Type B pancreatic cell (in vitro differentiated cells): ENCODE measurements at places on chromosomes 6 and 20. TPM values are rescaled to one million over a fixed set of nuclear protein-coding genes. Genes with fewer than 3 reads are reported as not detected.

ADGB gene
- total RNA-seq = 0.31 TPM in 1 of 2 replicates, not detected in the other

DNA sequence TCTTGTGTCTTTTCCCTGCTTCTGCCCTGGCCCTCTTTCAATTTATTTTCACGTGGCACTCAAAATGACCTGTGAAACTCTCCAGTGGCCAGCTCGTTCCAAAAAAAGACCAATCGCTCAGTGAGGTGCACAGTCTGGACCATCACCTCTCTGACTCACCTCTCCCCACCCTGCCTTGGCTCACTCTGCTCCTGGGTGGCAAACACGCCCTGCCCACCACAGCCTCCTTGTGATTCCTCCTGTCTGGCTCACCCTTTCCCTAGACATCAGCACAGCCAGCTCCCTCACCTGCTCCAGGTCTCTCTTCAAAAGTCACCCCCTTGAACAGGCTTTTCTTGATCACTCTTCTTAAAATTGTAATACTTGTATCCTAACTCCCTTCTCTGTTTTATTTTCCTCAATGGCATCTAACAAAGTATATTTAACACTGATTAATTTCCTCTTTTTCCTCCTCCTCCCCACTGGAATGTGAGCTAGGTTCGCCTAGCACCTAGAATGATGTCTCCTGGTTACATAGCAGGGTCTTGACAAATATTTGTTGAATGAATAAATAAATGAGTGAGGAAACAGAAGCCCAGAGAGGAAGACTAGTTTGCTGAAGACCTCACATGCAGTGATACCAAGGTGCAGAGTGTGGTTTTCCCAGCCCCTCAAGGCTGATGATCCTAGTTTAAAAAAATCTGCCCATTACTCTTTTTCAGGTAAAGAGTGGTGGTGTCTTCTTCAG lies 109.0 kb downstream of the GJA10 start:
- DNase-seq = no peak

DNA sequence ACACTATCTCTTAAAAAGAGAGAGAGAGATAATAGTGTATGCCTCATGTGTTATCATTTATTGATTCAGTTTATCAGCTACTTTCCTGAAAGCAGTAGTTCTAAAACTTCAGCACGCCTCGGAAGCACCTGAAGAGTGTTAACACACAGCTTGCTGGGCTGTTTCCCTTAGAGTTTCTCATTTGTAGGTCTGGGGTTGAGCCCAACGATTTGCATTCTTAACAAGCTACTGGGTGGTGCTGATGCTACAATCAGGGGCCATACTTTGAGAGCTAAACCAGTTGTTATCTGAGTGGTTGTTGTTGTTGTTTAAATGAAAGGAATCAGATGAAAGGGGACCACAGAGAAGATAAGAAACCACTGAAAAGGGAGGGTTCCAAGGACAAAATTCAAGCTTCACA lies 32.6 kb downstream of the SIM1 start:
- no peak for DNase-seq

GRCh38 chr6:11331111-11331510 lies 98.6 kb upstream of the NEDD9 start:
- no peak for DNase-seq

- DNase-seq = no peak
These were observed 396.1 kb downstream of the PLCB1 start for GRCh38 chr20:8527998-8528723.

OR2H1 gene
- not detected in 2 replicates for total RNA-seq

DNA sequence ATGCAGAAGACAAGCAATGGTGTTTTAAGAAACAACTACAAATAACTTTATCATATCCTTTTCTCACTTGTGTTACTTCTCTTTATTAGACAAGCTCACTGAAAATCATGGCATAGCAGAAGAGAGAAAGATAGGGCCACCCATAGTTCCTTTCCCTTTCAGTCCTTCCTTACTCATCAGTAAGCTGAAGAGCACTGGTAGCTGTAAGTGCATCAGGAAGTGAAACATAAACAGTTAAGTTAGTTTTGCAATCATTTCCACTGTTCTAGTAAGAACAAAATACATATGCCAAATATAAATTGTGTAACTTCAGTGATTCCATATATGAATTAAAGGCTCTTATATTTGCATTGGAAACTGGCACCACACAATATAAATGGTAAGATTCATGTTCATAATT lies 220.1 kb downstream of the HACE1 start:
- no peak for DNase-seq

- no peak for DNase-seq
These were observed 6.0 kb downstream of the C2 start for GRCh38 chr6:31933537-31933936.

DNA sequence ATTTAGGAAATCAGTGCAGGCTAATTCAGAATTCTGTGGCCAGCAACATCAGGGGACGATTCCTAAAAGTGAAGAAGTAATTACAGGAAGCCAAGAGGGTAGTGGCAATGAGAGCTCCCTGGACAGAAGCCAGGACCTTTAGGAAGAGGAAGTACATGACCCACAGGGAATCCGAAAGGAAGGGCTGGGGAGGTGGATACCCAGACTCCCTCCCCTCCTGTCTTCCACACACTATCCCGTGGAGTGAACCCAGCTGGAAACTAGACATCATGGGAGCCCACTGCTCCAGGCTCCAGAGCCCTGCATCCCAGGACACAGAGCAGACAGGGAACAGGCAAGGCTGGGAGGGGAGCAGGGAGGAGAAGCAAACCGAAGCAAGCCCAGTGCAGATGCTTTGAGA lies 83.0 kb downstream of the SNX5 start:
- DNase-seq = no peak

HRH3 gene
- 0.24 and 0.53 TPM in 2 replicates for total RNA-seq

C6orf132 gene
- total RNA-seq = 22.9 and 56.4 TPM in 2 replicates

DNA sequence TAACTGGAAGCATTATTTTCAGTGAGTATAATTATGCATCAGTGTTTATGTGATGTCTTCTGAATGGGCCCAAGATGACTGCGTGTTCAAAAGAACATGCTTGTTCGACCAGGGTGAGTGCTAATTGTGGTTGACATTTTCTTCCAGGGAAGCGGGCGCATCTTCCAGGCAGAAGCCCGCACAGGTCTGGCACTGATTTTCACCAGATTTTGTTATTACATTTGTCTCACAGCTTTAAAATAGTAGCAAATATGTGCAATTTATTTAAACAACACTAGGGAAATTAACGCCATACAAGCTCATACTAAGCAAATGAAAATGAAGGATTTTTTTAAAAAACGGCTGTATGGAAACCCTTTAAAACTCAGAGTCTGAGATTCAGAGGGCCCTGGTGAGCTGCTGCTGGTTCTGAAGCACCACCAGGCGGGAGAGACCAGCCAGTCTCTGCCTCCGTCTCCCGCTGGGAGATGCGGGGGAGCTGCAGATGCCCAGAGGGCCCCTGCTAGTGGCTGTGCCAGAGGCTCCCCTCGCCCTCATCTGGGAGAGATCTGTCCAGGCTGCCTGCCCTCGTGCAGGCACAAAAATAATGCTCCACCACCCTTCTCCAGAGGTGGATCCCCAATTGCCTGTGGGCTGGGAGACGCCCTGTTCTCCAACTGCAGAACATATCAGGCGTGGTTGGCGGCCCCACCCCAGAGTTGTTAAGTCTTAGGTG lies 297.0 kb downstream of the TAF4 start:
- DNase-seq = no peak

DNA sequence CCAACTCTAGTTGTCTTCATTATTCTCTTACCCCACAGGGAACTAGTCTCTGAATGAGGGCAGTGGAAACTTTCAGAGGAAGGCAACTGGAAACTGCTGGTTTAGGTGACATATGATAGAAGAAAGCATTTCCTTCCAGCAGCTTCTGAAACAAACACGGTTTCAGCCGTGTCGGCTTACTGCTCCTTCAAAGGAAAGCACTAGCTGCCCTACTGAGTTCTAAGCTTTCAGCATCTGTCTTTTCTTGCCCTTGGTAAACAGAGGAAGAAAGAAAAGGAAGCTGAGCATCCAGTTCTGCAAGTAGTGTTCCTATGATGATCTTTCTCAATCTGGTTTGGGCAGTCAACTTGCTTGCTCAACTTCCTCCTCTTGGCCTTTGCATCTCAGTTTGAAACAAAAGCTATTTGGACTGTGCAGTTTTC lies 117.5 kb upstream of the CEP85L start:
- DNase-seq = no peak

GRCh38 chr6:28462401-28462800 lies 19.1 kb upstream of the ZSCAN23 start:
- DNase-seq = no peak

GRCh38 chr20:64176551-64176950 lies 12.3 kb downstream of the MYT1 start:
- no peak for DNase-seq

DNA sequence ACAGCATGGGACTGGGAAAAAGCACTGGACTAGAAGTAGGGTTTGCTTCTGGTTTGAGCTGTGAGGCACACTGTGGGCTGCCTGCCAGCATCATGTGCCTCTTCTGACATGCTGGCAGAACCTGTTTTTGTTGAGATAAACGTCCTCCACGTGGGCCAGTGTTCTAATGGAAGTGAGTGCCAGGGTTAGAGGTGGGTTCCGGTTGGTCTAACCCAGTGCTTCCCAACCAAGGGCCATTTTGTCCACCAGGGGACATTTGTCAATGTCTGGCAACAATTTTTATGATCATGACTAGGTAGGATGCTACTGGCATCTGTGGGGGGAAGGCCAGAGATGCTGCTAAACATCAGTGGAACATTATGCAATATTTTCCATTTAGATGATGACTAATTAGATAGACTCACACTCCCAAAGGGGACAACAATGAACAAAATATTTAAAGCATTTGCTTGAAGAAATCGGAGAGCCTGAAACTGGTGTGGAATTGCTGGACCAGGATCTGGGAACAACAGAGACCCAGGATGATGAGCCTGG lies 7.8 kb upstream of the APMAP start:
- DNase-seq = peak; percentile 65

RNF39 gene
- total RNA-seq = 1.5 TPM in 2 replicates

GRCh38 chr6:18507561-18507960 lies 120.4 kb downstream of the RNF144B start:
- DNase-seq = no peak

- DNase-seq = no peak
These were observed 29.7 kb upstream of the EXOC2 start for GRCh38 chr6:722608-723007.

SLC35D3 gene
- total RNA-seq = 0.41 and 0.50 TPM in 2 replicates

GRCh38 chr20:10541668-10542411 lies 106.7 kb downstream of the SLX4IP start:
- DNase-seq = no peak

DNA sequence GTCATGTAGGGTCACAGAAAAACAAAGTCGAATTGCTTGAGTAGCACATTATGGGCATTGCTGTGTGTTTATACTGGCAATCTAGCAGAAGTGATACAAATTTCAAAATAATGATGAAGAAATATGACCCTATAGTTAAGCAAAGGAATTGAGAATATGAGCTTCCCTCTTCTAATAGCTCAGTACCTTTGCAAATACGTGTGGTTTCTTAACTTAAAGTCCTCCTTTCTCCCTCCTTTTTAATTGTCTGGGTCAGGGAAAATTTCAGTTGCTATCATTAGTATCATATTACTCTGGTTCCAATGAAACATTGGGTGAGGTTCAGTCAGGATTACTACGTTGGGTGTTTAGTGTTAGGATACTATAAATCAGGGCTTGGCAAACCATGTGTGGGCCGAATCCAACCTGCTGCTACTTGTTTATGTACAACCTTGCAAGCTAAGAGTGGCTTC lies 166.8 kb upstream of the CARMIL1 start:
- no peak for DNase-seq

DNA sequence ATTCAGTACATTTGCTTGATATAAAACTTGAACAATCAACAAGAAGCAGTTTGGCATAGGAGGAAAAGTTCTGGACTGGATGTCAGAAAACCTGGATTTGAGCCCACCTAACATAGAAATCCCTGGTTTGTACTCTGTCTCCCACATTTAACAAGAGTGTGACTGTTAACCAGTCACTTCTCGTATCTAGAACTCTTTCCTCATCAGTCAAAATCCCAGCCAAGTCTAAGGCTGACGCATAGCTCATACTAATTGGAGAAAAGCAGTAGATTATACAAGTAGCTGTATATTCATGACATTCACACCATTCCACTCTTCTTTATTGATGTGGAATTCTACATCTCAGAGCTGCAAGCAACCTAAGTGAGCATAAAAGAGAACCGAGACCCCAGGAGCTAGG lies 222.7 kb downstream of the PHACTR1 start:
- no peak for DNase-seq

DNA sequence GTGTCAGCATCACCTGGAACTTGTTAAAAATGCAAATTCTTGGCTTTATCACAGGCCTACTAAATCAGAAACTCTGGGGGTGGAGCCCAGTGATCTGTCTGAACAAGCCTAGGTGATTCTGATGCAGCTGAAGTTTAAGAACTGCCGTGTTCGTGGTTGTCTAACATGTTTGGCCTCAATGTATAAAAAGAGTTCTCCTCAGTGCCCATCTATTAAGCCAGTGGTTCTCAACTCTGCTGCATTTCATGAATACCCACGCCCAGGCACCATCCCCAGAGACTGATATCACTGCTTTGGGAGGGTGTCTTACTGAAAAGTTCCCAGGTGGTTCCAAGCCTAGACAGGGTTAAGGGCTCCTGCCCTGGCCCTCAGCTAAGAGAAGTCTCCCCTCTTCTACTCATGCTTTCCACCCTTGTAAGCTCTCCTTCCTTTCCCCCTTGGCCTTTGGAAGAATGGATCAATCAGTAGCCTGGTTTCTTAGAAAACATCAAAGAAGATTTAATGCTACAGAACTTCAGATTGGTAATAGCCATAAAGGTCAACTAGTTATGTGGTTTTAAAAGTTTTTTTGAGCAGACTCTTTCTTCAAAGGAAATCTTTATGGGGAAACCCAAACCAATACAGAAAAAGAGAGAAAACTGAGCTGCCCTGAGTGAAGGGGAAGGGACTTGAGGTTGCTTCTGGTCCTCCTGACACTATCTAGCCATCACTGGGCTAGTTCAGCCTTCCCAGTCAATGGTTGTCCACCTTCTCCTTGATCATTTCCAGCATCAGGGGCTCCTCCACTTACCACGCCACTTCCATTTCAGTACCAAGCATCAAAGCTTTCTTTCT lies 38.9 kb upstream of the TNFAIP3 start:
- DNase-seq = no peak

DNA sequence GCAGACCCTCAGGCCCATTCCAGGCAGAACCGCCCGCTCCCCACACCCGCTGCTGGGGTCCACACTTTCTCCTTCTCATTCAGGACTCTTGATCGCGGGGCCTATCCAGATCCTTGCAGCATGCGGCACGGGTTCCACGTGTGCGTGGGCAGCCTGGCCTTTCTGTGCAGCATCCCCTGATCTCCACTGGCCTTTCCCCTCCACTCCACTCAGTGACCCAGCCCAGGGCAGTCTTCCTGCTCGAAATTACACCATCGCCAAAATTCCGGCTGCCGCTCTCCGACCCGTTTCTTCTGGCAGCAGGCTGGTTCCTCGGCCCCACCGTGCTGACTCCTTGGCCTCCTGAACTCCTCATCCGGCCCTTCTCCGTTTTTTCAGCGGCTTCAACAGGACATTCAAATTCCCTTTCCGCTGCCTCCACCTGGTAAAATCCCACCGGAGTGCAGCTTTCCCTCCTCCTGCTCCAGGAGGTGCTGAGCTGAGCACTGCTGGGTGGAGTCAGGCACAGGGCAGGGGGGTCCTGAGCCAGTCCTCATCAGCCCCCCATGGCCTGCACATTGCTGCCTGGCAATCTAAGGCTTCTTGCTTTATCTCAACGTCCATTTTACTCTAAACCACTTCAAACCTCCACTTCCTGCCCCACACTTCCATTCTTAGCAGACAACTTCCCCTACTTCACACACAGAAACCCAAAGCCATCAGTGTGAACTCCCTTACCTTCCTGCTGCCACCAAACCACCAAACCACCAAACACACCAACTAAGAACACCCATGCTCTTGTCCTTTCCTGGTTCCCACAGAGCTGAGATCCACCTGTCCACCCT lies 9.0 kb downstream of the SFT2D1 start:
- no peak for DNase-seq

CEP250 gene
- 48.7 and 57.1 TPM in 2 replicates for total RNA-seq

RAET1L gene
- not detected in 2 replicates for total RNA-seq
